ENCODE measurements at places on chromosomes 4 and X. TPM values are rescaled to one million over a fixed set of nuclear protein-coding genes. Genes with fewer than 3 reads are reported as not detected.

DNA sequence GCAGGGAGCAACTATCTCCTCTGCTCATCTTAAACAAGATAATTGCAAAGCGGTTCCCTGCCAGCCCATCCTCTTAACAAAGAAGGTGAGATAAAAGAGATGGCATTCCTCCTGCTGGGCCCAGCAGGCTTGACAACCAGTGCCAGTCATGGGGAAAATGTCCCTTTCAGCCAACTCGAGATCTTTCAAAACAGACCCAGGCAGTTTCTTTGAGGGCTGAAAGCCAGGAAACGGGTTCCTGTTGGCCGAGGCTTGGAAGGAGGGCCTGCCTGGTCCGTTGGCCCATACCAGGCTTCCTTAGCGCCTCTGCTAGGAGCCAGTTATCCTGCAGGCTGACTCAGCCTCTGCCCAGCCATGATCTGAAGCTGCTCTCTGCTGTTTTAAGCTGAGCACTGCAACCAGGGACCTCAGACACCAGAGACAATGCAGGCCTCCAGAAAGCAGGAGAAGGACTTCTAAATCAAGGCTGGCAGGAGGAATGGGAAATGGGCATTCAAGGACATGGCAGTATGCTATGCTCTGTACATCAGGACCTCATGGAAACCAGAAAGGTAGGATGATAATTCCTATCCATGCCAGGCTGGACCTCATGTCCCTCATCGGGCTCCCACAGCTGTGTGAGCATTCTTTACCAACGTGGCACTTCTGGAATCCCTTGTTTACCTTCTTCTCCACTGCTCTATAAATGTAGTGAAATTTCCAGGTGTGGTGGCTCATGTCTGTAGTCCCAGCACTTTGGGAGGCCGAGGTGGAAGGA lies 42.4 kb upstream of the SLC2A9 start:
- H3K27me3 ChIP-seq: no peaks in the 10 kb centered on the region
- H3K36me3 ChIP-seq: no peaks in the 10 kb centered on the region
- no peak overlapping the region for H3K4me3 ChIP-seq

GRCh38 chrX:86329174-86329573 lies 180.9 kb downstream of the DACH2 start:
- H3K4me1 ChIP-seq: no peaks in the 10 kb centered on the region
- no peak overlapping the region for H3K27ac ChIP-seq
- no peak for DNase-seq
- no peak overlapping the region for H3K4me3 ChIP-seq
- H3K27me3 ChIP-seq: no peaks in the 10 kb centered on the region

- 0 out of 2 replicates have a peak, but pooled peaks cover 7% of the 10 kb centered on the region for H3K36me3 ChIP-seq
- peak overlapping the region; percentile 81 for H3K27ac ChIP-seq
- no peaks in the 10 kb centered on the region for H3K27me3 ChIP-seq
- H3K4me1 ChIP-seq: peaks cover 29% of the 10 kb centered on the region
- no peak for DNase-seq
Measured at GRCh38 chr4:36242629-36243354, 1.5 kb downstream of the ARAP2 start.

DNA sequence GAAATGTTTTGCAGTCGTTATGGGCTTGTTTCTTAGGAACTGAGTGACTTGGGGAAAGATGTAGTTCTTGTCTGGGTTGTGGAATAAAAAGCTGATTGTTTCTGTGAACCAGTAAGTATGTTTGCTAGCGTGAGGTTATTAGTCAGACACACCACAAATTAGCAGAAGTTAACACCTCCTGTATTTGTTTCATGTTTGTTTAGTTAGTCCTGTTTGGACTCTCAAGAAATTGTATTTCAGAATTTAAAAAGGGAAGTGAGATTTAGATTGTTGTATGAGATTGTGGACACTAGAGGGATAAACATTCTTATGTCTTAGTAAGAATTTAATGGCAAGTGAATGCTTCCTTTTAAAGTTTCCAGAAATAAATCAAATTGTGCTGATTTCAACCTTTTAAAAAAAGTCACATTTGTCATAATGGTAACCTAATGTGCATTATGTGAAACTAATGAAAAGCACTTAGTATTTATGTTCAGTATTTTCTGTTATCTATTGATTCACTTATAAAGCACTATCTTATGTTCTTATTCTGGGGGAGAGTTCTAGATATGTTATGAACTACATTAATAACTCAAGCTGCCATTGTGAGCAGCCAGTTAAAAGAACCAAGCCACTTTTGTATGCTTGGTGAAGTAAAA lies 25.6 kb downstream of the ATP10D start:
- H3K4me3 ChIP-seq: no peak overlapping the region
- no peaks in the 10 kb centered on the region for H3K27me3 ChIP-seq
- H3K4me1 ChIP-seq: peaks cover 6% of the 10 kb centered on the region
- peak overlapping the region; percentile 24 for H3K27ac ChIP-seq
- peak; percentile 67 for DNase-seq

DNA sequence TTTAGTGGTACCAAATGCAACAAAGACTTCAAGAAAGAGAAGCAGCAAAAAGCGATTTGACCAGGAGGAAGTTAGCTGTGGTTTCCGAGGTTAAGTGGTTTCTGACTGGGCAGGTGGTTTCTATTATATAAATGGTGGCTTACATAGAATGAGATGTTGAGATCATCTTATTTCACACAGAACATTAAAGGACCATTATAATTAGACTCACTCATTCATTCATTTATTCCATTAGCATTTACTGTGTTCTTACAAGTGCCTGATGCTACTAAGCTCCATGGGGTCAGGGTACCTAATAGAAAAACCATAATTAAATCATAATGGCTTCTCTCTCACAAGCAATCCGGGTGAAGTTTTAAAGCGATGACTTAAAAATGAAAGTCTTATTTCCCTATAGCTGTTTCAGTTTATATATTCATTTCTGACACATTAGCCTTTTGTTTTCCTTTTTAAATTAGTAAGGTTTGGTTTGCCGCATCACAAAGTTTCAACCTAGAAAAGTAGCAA lies 10.6 kb downstream of the TSPAN6 start:
- H3K4me1 ChIP-seq: no peaks in the 10 kb centered on the region
- no peak overlapping the region for H3K4me3 ChIP-seq
- no peaks in the 10 kb centered on the region for H3K27me3 ChIP-seq
- DNase-seq: no peak
- no peak overlapping the region for H3K27ac ChIP-seq

DNA sequence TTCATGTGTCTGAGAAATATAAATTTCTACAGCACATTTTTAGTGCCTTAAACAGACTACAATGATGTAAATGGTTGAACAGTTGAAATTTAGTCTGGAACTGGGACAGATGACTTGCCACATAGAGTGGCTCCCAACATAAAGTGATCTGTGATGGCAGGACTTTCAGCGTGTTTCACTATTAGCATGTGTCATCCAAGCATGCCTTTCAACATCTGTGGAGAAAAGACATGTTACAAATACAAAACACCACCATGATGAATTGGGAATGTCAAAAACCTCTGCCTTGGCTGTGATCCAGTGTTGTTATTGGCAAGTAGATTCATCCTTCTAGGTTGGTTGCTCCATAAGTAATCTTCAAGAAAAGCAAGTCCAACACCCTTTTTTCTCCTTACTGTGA lies 348.7 kb downstream of the MAPK10 start:
- H3K4me3 ChIP-seq: no peak overlapping the region
- no peaks in the 10 kb centered on the region for H3K27me3 ChIP-seq
- no peaks in the 10 kb centered on the region for H3K36me3 ChIP-seq
- no peak for DNase-seq
- no peak overlapping the region for H3K27ac ChIP-seq
- no peaks in the 10 kb centered on the region for H3K4me1 ChIP-seq

- no peak overlapping the region for H3K4me3 ChIP-seq
- peak; percentile 53 for DNase-seq
- H3K27me3 ChIP-seq: no peaks in the 10 kb centered on the region
- no peak overlapping the region for H3K27ac ChIP-seq
Measured at GRCh38 chrX:40971736-40972135, 113.5 kb upstream of the USP9X start.

GRCh38 chr4:125956276-125956675 lies 641.5 kb downstream of the FAT4 start:
- DNase-seq: no peak
- H3K27me3 ChIP-seq: no peaks in the 10 kb centered on the region
- H3K36me3 ChIP-seq: no peaks in the 10 kb centered on the region
- H3K4me1 ChIP-seq: no peaks in the 10 kb centered on the region
- no peak overlapping the region for H3K4me3 ChIP-seq
- H3K27ac ChIP-seq: no peak overlapping the region

The FRAS1 gene
- 13.1 TPM for total RNA-seq

The SOD3 gene
- total RNA-seq: 6.3 TPM

The GCNA gene
- total RNA-seq: 1.4 TPM

The OFD1 gene
- 35.6 TPM for total RNA-seq

The CDKL2 gene
- total RNA-seq: 0.38 TPM

The AMBN gene
- total RNA-seq: not detected

The NSDHL gene
- 55.1 TPM for total RNA-seq

The SYNPO2 gene
- 0.87 TPM for total RNA-seq
